ENCODE measurements at places on chromosomes 3 and 15.

DNA sequence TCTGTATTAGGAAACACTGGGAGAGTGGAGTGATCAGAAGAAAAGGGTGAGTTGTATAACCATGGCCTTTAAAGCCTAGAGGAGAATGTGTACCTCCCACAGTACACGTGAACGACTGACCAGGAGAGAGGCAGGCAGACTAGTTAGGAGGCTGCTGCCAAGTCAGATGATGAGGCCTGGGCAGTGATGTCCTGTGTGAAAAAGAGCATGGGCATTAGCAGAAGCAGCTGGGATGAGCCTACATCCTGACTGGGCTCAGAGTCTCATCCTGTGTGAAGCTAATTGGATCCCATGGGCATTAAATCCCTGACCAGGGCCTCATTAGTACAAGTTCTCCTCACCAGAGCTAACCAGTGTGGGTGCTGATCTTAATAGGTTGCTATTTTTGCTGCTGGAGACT lies 89.1 kb upstream of the SLC2A2 start:
- DNase-seq, result no peak

DNA sequence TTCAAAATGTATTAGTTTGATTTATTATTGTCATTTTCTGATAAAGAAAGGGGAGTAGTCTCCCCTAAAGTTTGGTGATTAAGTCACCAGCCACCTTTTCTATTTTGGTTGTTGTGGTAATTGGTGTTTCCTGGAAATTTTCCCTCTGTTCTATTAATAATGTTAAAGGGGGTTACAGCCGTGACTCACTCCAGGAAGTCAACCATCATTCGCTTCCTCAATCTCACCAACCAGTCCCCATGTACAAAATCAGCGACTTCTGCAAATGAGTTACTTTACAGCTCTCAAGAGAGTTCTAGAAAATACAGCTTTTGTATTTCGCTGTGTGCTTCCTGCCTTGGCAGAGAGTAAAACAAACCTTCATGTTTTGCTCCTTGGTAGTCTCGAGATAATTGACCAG lies 285.1 kb downstream of the LPP start:
- DNase-seq, result no peak

DNA sequence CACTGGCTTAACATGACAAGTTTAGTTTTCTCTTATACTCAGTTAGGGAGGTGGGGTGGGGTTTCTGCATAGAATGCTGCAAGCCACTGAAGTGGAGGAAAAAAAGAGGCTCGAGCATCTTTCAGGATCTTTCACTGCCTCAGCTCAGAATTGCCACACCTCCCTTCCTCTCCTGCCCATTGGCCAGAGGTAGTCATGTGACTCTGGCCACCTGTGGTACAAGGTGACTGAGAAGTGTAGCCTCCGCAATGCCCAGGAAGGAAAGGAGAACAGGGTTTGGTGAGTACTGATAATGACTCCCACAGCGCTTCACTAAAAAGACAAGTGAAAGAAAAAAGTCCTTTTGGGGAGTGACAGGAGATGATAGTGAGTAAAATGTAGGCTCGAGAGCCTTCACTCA lies 124.3 kb upstream of the TRIM42 start:
- no peak for DNase-seq

GRCh38 chr3:37392957-37393356 lies 218.6 kb upstream of the LRRFIP2 start:
- DNase-seq, result no peak

DNA sequence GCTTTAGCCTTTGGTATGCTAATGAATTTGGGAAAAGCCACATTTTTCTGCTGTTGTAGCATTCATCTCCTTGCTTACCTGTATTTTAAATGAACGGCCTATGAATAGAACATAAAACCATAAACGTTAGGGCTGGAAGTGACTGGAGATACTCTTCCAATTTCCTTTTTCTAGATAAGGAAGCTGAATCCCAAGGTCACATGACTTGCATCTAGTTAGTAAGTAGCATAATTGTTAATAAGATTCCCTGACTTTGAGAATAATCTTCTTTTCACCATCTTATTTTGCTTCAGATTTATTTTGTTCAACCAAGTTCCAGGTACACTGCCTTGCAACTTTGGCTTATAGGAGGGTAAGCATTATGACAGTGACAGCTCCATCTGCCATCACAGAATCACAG lies 20.7 kb upstream of the EDEM1 start:
- no peak for DNase-seq

DNA sequence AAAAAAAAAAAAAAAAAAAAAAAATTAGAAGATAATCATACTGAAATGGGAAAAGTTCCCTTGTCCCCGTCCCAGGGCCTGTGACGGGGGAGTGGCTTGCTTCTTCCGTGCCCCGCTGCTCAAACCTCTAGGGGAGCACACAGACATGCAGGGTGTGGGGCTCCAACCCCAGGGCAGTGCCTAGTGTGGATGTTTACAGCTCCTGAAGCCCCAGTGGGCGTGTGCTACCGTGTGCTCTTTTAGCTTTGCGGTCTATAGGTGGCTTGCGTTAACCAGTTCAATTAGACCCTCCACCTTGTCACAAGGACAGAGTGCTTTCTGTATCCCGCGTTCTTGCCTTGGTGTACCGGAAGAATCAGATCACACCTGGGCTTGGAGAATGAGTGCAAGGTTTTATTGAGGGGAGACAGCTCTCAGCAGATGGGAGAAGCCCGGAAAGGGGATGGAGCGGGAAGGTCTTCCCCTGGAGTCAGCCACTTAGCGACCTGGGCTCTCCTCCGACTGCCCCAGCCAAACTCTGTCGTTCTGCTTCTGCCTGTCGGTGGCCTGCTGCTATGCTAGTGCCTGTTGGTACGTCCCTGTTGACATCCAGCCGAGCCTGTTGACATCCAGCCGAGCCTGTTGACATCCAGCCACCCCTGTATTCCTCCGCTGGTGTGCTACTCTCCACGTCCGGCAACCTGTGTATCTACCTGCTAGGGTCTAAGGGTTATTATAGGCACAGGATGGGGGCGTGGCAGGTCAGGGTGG lies 569.8 kb downstream of the VGLL3 start:
- no peak for DNase-seq

GRCh38 chr15:67824976-67825880 lies at the start of gene SKOR1:
TSS of gene SKOR1 (plus strand) at chr15:67825509. CDS start at chr15:67825603, 94 bp downstream.
- no peak for DNase-seq

DNA sequence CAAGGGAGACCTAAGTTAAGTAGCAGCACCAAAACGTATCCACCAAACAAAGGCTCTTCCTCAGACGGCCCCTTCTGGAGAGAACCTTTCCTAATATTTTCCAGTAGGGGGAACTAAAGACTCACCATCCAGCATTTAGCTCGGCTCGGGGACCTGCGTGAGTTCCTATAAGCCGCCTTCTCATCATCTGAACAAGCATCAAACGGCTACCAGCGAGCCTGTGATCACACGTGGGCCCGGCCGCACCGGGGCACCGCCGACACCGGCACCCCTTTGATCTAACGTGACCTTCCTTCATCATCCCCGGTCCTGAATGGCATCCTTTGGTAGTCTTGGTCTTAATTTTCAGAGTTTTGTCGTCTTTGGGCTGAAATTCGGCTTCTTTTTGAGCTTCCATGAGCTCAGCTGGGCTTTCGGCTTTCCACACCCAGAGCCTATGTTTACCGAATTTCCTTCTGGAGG lies 1.4 kb upstream of the ROBO2 start:
- peak; percentile 29 for DNase-seq

GRCh38 chr15:31342781-31343626 lies 16.4 kb downstream of the KLF13 start:
- no peak for DNase-seq

DNA sequence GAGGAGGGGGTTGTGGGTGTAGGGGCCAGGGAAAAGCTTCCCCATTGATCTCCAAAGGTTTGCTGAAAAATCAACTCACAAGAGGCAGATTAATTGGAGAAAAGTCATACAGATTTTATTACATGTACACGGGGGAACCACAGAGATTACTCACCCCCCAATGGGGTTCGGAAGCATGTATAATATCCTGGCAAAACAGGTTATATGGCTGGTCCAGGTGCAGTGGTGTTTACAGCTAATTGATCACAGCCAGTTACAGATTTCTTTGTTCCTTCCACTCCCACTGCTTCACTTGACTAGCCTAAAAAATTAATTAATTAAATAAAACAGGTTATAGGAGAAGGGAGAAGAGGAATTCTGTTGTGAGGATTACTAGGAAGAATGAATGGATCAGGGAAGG lies 22.4 kb downstream of the PRKCI start:
- DNase-seq, result no peak

DNA sequence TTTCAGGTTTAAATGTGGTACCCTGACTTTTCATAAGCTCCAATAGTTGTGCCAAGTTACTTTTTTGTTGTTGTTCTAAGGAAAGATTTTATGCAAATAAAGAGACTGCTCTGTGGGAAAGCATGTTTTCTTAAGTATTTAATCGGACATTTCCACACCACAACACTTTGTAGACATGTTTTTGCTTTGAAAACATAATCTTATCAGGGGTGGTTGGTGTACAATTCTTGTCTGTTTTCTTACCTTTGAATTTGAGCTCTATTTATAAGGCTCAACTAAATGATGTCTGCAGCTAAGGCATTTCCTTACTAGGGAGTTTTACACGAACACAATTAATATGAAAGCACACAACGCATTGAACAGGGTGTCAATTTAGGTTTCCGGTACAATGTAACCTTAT lies 81.5 kb upstream of the CDIN1 start:
- no peak for DNase-seq

DNA sequence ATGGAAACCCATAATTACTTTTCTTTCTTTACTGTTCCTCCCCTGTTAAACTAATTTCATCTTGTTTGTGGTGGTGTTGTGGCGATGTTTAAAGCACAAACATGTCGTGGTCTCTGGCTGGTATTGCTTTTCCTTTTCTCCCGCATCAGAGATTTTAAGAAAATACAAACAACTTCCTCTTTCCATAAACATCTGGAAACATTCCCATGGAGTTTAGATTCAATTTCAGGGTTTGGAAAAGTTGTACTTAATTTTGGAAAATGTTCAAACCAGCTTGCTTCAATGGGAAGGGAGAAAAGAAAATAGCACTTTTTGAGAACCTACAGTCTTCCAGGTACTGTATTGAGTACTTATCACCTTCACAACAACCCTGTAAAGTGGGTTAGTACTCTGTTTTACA lies 30.4 kb downstream of the STARD9 start:
- no peak for DNase-seq

DNA sequence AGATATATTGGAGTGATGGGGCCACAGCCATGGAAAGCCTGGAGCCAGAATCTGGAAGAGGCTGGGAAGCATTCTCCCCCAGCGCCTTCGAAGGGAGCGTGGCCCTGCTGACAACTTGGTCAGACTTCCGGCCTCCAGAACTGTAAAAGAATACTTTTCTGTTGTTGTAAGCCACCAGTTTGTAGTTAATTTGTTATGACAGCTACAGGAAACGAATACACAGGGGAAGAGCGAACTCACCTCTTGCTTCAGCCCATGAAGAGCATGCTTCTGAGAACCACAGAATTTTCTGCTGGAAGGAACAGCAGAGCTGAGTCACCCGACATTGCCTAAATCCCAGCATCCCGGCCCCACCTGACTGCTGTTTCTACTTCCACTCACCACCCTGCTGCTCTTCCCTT lies 501.7 kb downstream of the SHQ1 start:
- DNase-seq, result no peak
